Breast epithelium (tissue), 4 donors: ENCODE measurements at places on chromosomes 2 and 18.

DNA sequence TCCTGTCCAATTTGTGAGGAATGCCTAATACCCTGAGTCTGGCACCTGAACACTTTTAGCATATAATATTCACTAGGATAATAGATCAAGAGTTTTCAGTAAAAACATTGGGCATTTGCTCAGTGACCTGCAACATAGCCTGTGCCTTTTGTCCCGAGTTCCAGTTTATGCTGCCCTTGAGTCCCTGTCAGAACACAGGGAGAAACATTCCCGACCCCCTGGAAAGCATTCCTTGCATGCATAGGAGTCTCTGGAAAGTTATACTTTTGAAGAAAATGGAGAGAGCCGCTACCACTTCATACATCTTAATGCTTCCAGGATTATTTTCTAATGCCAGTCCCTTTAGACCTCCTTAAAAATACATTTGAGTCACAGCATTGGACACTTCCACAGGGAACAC lies 107.3 kb downstream of the PLCL1 start:
- DNase-seq: no peak

- DNase-seq: no peak
Observed at GRCh38 chr2:38765149-38765548, 12.9 kb upstream of the GEMIN6 start.

DNA sequence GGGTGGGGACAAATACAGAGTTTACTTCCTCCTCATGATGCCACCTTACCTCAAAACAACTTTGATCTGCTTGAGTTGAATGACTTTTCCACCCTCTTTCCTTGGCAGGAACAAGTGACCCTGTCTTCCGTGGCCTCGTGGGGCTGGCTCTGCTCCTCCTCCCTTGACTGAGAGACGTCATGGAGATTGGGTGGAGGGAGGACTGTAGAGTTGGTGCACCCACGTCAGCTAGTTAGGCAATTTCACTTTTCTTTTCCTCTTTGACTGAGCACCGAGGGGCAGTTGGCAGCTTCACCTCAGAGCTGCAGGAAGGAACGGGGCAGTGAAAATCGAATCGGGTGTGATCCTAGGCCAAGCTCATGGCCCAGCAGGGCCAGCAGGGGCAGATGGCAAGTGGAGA lies at the start of gene SP140:
Gene SP140 (plus strand): TSS at position 251 of the 400 bp plus-strand sequence. CDS start 109 bp downstream, at position 360.
- no peak for DNase-seq

GRCh38 chr2:181169503-181169902 lies 189.1 kb downstream of the UBE2E3 start:
- no peak for DNase-seq

DNA sequence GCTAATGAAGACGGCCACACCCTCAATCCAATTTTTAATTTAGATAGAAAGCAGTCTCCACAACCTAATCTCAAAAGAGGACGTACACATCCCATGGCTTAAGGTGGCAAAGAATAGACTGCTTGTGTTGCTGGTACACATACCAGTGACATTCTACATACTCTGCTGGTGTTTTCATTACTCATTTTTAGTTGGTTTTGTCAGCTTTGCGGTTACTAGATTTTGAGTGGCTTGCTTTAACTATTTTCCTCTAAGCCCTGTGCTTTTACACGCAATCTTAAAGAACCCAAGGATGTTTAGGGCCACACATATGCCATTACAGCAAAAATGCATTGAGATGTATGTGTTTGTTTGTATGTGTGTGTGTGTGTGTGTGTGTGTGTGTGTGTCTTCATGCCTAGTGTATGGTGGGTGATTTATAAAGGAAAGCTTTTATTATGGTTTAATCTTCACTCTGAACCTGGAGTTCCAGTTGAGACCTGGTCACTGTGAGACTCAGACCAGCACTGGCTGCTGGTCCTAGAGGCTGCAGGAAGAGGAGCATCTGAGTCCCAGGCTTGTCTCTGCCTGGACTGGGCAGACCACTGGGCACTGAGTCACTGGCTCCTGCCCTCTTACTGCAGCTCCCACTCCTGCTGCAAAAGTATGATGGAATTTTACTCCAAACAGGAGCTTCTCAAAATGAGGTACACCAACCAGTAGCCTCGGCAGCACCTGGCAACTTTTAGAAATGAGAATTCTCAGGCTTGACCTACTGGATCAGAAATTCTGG lies 415.9 kb downstream of the NBAS start:
- DNase-seq: no peak

GRCh38 chr18:12422936-12423335 lies 15.2 kb downstream of the PRELID3A start:
- DNase-seq: no peak

- DNase-seq: no peak
Observed at GRCh38 chr2:240365971-240366471, 69.4 kb upstream of the GPC1 start.

DNA sequence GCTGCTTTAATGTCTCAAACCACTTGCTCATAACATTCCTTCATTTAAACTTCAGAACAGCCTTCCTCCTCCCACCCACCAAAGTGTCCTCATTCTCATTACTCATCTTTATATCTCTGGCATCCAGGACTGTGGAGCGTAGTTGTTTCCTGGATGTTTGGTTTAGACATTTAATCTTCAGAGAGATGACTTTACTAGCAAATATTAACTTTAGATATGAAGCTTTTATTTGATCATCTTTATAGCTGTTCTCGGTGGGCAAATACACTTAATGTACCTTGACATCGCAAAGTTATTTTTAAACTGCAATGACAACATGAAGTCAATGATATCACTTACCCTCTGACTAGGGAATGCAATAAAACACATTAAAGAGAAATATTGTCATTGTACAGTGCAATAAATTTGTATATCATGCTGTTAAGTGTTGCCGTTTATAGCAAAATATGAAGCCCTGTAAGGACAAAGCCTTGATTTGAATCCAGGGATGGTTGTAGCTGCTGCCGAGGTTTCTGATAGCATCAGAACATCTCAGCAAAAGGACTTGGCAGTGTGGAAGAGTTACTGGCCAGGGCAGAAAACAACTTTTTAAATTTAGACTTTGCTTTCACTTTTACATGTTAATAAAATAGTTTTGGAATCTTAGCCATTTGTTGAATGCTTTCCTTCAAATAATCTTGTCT lies 4.6 kb upstream of the LAMA3 start:
- no peak for DNase-seq

DNA sequence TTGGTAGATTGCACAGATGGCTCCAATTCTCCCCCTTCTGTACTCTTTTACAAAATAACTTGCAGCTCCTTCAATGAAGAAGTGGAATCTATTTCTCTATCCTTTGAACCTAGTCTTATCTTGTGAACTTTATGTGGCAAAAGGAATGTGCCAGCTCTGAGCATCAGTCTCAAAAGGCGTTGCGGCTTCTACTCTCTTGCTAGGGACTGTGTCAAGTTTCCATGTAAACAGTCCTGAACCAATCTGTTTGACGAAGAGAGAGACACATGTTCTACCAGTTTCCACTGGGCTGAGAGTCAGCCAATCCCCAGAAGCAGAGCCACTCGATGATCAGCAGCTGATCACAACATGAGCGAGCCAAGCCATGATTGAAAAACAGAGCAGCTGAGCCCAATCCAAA lies 439.7 kb upstream of the SETBP1 start:
- DNase-seq: no peak

DNA sequence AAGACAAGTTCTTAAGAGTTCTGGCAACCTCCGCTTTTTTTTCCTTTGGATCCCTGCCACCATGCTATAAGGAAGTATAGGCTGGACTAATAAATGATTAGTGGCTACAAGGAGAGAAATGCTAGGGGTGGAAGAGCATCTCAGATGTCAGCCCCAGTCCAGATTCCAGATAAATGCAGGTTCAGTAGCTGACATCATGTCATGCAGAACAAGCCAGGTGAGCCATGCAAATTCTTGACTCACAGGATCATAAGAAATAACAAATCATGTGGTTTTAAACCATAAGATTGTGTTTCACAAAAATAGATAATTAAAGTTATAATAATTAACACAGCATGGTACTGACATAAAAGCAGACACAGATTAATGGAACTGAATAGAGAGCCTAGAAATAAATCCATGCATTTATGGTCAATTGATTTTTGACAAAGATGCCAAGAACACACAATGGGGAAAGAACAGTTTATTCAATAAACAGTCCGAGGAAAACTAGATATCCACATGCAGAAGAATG lies 152.9 kb upstream of the SESTD1 start:
- DNase-seq: no peak
